Retinal pigment epithelial cell (primary cell): ENCODE measurements at places on chromosomes 2 and 18.
A peak's percentile ranks its signal among the peaks of the same experiment; 100 is the strongest.

DNA sequence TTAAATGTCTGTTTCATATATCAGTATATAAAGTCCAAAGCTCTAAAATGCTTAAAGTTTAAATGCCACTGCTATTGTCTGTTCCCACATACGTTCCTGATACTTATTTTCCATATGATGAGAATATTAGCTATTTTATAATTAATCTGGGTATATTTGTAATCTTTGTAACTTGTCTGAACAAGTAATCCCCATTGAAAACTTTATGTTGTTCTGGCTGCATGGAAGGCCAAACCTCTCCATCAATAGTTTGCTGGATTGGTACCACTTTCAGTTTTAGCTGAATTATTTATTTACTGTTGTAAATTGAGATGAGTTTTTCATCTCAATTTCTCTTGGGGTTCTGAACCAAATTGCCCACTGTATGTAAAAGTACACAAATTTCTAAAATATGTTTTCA, 1.5 kb downstream of the MBD5 start:
- DNase-seq, result no peak

DNA sequence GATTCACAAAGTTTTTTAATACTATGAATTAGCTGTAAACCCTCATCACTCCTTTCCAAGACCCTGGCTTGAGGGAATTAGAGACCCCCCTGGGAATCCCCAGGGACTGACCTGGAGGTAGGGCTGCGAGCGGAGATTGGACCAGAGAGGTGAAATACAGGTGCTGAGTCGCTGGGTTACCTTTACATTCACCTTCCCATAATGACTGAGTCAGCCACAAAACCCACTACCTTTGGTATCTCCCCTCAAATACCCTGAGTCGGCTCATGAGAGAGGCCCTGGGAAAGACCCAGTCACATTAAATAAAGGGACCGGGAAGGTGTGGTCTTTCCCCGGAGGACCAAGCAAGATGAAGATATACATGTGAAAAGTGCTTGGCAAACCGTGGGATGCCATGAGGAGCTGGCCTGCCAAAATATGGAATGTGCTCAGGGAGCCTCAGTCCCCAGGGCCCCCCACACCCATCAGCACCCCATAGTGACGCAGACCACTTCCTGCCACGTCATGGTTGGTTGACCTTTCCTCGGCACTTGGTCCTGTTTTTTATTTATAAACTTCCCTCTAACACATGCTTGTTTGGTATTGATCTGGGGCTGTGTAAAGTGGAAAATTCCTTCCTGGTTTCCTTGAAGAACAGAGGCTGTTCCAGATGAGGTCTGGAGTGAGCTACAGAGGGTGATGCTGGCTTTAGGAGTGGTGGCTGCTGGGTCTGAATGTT, 51.4 kb downstream of the IL1RL2 start:
- DNase-seq, result no peak

GRCh38 chr2:11630855-11631254, 39.1 kb downstream of the NTSR2 start:
- no peak for DNase-seq

DNA sequence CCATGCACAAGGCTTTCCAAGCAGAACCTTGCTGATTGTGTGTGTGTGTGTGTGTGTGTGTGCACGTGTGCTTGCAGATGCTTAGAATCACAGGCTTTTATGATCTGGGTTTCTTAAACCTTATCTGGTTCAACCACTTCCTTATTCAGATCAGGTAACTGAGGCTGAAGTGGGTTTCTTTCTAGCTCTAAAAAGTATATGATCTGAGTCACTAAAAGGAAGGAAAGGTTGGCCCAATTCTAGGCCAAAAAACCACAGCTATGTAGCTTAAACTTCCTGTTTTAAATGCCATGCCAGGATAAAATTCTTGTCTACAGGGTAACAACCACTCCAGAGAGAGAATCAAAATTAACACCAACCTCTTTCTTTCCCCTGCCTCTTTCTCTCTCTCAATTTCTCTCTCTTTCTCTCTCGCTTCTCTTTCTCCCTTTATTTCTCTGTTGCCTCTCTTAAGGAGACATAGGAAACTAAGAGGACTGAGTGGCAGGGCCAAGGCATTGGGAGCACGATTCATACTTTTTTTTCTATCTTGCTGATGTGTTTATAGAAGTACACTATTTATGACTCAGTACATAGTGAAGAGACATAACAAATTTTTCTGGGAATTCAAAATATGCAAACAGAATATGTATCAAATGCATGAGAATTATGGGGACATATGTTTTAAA, 140.3 kb downstream of the TRIB2 start:
- DNase-seq, result peak; percentile 30

DNA sequence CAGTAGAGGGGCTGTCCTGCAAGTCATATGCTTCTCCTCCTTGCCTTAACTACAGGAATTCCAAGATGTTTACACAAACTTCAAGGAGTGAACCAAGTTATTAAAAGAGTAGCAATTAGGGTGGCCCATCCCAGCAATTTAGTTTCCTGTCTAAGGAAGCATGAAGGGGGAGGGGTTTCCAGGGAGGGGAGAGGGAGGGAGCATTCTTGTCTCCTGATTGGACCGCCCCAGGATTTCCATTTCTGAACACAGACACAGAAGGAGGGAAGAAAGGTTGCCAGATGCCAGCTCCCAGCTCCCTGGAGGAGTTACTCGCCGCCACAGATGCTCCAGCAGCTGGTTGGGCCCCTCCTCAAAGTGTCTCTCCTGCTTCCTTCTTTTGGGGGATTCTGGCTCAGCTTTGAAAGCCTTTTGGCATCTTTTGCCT, 107.6 kb downstream of the TRIB2 start:
- DNase-seq, result no peak
